A172 (cell line): ENCODE measurements at places on chromosomes 3 and 15.
A peak's percentile ranks its signal among the peaks of the same experiment; 100 is the strongest.

DNA sequence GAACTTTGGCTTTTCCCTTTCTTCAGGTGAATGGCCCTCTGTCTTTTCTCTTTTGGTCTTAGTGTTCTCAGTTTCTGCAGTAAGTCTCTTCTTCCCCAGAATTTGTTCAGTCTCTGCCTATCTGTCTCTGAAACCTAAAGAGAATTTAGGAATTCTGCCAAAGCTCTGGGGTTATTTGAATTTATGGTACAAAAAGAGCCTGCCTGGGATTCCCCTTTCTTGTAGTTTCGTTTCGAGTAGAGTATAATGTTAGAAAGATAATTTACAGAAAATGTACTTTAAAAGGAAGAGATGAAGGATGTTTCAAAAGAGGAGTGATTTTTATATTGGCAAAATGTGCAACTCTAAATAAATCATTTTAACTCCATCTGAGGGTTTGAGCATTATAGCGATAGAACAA lies 247.4 kb upstream of the SATB1 start:
- peak; percentile 13 for DNase-seq

- DNase-seq, result no peak
Observed at GRCh38 chr3:154119951-154120350, 1.2 kb upstream of the ARHGEF26 start.

DNA sequence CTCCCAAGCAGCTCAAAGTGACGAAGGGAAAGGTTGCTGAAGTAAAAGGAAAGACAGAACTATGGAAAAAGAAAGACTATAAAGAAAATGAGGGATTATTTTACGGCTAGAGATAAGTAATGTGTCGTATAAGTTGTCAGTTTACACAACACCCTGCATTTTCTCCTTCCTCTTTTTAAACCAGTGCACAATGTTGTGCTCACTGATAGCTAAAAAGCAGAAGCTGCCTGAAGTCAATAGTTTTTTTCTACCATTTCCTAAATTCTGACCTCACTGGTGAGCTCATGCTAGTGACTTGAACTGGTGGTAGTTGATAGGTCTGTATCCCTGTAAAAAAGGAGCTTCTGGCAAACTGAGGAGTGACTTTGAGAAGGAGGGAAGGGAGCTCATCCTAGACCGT lies 368.6 kb upstream of the GBE1 start:
- DNase-seq, result no peak

DNA sequence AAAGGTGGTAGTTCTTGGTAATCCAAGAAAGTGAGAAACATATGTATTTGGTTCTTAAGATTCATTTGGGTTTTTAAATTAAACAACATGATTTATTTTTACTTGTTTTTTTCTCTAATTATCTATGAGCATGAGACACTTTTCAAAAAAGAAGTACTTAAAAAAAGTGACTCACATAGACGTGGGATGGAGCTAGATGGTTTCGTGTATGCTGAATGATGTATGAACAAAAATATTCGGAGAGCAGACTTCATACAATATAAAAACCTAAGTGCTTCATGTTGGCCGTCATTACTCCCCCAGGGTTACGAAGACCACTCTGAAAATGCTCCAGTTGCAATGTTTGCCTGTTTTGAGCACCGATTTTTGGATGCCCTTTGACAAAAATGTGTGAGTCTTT lies 90.9 kb downstream of the RORA start:
- DNase-seq, result no peak

DNA sequence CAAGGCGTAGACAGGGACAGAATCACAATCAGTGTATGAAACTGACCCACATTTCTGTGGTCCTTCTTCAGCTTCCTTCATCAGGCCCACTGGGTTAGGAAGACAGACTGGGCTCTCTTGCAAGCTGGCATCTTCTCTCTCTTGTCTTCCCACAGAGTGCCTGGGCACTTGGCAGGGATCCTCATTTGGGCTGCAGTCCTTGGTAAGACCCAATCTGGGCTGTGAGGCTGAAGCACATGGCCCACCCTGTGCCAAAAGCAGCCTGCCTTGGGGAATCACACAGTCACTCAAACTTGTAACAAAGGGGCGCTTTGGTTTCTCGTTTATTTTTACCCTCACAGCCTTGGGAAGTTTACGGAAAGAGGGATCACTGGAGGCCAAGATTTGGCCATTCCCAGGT lies 8.2 kb upstream of the EPHB3 start:
- no peak for DNase-seq

GRCh38 chr3:13487403-13487802 lies 7.3 kb downstream of the HDAC11 start:
- no peak for DNase-seq

DNA sequence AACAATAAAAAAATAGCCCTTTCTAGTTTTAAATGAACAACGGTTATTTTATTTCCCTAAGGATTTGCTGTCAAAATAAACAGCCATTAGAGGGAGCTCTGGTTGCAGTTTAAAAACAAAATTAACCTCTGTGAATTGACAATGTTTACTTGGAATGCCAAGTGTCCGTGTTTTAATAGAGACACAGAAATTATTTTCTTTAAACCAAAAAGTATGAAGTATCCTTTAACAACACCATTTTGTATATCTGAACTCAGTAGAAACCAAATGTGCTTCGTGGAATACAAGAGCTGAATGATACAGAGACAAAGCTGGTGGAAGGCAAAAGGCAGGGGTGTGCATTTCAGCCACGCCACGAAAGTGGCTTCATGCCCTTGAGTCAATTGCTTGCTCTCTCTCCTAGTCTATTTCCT lies 74.4 kb downstream of the MOBP start:
- DNase-seq, result peak; percentile 25

GRCh38 chr15:93929375-93930094 lies 301.8 kb upstream of the MCTP2 start:
- DNase-seq, result peak; percentile 13

- no peak for DNase-seq
Observed at GRCh38 chr15:70100474-70101341, 3.0 kb upstream of the TLE3 start.

- DNase-seq, result no peak
Observed at GRCh38 chr3:41874022-41874421, 87.9 kb downstream of the ULK4 start.

DNA sequence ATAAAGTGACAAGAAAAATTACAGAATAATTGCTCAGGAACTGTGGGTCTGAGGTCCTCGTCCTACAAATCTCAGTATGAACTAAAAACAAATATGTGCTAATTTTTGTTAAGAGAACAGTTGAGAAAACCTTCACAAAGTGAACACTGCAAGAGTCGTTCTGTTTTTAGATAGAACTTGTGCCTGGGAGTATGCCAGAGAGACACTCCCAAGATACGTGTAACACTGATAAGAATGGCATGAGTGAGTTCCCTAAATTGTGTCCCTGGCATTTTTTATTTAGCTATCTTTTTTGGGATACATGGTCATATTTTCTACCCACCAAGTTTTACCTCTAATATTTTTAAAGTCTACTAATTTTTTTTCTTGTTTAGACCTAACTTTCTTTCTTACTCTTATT lies 860.0 kb upstream of the NR2F2 start:
- DNase-seq, result no peak

DNA sequence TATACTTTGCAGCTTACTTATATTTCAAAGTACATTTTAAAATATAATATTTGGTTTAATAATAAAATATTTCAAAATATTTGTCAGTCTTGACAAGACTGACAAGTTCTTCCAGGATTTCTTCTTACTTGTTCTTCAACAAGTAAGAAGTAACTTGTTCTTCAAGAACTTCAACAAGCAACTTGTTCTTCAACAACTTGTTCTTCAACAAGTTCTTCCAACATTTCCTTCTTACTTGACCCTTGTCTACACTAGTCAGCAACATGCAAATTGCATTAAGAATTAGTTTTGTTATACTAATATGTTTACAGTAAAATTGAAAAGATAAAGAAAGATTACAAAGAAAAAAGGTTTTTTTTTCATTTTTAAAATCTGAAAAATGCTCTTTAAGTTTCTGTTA lies 731.7 kb downstream of the NSUN3 start:
- DNase-seq, result no peak

- no peak for DNase-seq
Observed at GRCh38 chr15:68698708-68699107, 119.9 kb downstream of the CORO2B start.

DNA sequence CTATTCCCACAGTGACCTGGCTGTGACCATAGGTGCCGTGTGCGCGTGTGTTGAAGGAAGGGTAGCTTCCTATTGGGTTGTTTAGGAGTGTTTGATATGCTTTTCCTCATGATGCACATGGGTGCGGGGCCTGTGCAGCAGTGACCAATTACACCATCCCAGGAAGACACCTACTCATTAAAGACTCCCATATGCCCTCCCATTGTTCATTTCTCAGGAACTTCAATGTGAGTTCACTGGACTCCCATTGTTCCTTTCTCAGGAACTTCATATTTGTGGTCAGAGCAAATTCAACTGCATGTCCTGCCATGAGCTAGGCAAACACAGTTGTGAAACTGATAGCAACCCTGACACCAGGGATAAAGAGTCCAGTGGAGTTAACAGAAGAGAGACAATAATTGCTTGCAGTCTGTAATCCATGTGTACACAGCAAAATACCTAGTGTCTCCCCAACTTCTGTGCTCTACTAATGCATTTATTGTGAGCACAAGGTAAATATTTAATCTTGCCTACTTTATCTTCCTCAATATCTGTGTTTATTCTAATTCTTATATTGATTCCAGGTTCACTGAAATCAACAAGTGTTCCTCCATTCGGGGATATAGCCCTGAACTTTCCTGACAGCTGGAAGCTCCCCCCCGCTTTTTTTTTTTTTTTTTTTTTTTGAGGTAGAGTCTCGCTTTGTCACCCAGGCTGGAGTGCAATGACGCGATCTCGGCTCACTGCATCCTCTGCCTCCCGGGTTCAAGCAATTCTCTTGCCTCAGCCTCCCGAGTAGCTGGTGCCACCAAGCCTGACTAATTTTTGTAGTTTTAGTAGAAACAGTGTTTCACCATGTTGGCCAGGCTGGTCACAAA lies 57.5 kb upstream of the GCNT3 start:
- DNase-seq, result peak; percentile 67

DNA sequence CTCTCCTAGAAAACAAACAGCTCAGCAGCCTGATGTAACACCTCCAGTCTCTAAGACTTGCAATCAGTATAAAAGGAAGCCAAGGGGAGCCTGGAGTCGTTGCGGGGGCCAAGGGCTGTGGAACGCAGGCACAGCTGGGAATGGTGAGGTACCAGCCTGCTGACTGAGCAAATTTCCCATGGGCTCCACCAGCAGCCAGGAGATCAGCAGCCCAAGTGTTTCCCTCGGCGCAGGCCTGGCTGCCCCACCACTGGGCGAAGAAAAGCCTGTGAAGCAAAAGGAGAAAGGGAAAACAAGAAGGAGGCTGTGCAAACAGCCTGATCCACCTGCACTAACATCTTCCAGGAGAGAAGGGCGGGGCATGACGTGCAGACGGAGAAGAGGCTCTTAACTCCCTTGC lies 155.3 kb downstream of the SHQ1 start:
- DNase-seq, result no peak

DNA sequence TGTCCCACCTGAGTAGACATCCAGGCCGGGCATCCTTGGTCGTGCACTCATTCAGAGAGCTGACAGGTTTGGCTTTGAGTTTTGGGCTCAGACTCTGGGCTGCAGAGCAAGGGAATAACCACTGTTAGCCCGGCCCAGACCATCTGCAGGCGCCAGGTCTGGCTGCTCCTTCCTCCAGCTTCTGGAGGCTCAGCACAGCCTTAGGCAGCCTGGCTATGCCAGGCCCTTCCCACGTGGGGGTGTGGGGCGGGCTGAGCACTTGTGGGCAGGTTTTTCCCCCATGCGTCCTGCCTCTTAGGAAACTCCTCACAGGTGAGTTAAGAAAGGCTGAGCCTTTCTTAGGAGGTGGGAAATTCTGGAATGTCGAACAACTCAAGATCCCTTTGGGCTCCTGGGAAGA lies 11.2 kb downstream of the PLA2G4B start:
- no peak for DNase-seq

GRCh38 chr3:127951276-127951675 lies 36.2 kb downstream of the KBTBD12 start:
- peak; percentile 40 for DNase-seq

DNA sequence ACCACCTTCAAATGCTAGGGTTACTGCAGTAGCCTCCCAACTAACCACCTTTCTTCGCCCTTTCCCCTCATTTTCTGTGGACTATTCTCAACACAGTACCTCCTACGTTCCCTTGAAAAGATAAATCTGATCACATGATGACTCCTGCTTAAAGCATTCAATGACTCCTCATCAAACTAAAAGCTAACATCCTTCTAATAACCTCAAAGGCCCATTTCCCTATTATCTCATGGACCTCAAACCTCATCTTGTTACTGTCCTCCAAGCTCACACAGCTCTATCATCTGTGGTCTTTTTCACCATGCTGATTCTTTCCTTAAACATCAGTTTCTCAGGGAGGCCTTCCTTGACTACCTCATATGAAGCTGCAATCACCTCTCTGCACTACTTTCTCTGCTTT lies 29.6 kb downstream of the GADL1 start:
- no peak for DNase-seq

DNA sequence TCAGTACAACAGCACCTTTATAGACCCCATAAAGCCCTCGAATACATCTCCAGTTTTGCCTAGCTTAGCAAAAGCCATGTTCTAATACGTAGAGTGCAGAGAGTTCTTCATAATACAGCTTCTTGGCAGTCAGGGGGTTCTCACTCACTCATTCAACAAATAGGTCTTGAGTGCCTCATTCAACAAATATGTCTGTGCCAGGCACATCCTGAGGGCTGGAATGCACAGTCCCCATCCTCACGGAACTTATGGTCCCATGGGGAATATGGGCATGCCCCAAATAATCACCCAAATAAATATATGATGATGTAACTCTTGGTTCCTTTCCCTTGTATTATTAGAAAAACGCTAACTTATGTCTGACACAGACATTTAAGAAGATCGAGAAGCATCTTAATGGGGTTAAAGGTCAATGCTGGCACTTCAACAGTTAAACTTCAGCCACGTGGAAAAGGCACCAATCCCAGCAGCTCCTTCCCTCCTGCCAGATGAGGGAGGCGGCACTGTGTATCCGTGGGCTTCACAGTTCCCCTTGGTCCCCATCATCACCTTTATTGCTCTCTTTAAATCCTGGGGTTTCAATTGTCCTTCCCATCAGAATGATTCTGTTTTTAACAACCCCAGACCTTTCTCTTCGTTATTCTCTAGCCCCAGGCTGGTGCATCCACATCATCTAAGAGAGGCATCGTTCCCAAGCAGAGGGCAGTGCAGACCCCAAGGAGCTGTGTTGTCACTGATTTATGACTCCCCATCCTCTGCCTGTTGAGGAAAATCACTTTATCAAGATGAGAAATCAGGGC lies 18.9 kb upstream of the SEMA5B start:
- DNase-seq, result no peak

GRCh38 chr3:197050511-197050910 lies 20.9 kb upstream of the MELTF start:
- DNase-seq, result no peak
